CD4-positive, alpha-beta T cell treated with Interleukin-15 for 4 hours (primary cell): ENCODE measurements at places on chromosomes 3 and 15.

DNA sequence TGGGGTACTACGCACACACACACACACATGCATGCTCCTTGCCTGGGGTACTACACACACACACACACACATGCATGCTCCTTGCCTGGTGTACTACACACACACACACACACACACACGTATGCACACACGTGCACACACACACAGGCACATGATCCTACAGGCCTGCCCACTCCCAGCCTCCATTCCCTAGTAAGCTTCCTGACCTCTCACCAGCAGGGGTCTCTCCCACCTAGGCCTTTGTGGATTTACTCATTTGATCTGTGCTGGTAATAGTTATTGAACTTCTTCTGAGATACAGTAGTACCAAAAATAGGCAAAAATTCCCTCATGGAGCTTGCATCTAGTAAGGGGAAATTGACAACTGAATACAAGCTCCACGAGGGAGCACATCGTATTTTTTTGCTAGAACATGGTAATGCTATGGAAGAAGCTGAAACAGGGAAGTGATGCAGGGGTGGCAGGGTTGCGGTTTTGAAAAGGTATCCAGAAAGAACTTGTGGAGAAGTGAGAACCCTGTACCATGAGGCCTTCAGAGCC lies 19.1 kb downstream of the TTC21A start:
- DNase-seq, result peak; percentile 45

DNA sequence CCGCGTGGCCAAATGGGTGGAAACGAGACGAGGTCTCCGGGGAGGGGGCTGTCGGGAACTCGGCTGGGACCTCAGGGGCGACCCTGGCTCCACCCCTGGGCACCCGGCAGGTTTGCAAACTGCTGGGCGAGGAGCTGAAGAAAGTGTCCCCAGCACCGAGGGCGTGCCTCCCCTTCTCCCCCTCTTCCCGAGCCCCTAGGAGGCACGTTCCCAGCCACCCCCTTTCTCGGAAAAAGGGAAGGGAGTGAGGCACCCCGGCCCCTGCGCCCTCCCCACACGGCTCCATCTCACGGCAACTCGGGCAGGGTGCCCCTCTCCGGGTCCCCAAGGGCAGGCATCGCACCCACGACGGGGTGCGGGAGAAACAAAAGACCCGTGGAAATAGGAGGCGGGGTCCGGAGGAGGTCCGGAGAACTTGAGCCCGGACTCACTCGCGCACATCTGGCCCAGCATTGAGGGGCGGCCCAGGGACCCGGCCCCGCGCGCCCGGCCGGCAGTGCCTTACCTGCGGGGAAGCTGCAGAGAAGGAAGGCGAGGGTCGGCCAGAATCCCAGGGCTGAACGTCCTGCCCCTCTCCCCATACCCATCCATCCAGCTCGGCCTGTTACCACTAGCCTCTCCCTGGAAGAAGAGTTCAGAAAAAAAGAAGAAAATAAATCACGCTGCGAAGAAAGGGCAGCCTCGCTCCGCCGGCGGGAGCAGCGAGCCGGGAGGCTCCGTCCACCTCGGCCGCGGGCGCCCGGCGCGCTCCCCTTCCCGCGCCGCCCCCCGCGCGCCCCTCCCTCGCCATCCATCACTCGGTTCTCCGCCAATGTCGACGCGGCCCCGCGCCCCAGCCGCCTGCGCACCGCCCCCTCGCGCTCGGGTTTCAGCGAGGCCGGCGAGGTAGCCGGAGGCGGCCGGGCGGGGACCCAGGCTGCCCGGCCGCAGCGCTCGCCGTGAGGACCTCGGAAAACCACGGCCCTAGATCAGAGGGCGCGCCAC lies 16.3 kb downstream of the RGMA start:
- DNase-seq, result no peak

GRCh38 chr3:117871934-117872333 lies 1162.4 kb downstream of the TUSC7 start:
- DNase-seq, result no peak

DNA sequence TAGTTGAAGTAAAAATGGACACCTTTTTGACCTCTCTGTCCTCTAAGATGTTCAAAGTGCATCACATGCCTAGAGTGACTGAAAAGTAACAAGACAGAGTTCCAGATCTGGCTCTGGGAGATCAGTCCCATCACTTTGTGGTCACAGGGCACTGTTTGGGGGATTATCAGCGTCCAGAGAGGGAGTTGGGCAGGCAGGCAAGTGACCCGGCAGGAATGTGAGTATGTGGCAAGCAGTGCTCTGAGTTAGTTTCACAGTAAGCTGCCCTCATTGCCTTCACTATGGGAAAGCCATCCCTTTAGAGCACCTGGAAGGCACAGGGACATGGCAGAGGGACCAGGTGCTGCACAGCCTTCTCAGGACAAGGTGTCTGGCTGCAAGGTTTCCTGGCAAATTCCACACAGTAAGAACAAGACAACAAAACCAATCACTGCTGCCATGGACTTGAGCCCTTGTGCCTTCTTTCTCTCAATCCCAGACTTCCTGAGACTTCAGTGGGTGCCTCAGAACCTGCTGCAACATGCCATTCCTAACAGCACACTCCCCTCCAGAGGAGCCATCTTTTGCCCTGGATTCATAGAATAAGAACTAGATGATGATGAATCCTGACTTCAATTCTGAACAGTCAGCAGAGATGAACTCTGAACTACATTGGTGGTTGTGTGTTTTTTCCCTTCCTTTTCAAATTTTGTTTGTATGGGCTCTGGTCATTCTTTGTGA lies 55.2 kb downstream of the TIPARP start:
- DNase-seq, result no peak

- DNase-seq, result no peak
Observed at GRCh38 chr3:44981220-44981619, 5.2 kb downstream of the EXOSC7 start.

- no peak for DNase-seq
Observed at GRCh38 chr15:66905954-66906353, 159.4 kb upstream of the SMAD3 start.

DNA sequence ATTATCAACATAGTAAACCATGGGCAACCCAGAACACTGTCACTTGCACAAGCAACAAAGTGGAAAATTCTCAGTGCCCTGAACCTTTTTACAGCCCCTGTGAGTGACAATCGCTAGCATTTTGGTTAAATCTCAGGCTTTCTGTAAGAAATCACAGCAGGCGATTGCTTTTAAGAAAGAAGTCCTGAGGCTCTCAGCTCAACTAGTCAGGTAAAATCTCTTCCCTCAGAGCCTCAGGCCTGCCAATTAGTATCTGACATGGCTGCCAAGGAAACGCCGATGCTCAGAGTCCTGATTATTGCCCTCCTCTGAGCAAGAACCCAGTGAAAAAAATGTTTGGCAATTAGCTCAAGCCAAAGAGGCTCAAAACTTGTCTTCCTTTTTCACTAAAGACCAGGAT lies 530.8 kb downstream of the DIPK2A start:
- no peak for DNase-seq

DNA sequence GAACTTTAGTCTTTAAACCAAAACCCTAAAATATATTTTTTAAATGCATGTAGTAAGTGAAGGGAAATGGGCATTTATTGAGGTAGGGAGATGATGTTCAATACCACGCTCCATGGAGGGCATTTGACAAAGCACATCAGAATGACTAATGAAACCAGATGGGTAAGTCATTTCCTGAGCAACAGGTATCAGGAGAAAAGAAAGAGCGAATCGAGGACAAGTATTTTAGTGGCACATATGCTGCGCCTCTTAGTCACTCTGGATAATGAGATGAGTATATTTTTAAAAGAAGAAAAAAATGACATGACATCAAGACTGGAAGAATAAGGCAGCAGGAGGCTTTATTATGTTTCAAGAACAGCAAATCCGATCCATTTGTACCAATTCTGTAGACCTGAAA lies 129.0 kb upstream of the ARHGEF3 start:
- DNase-seq, result peak; percentile 67

- no peak for DNase-seq
Observed at GRCh38 chr3:140762746-140763145, 84.9 kb downstream of the TRIM42 start.

- no peak for DNase-seq
Observed at GRCh38 chr3:61192222-61192621, 59.0 kb downstream of the FHIT start.

GRCh38 chr15:84081391-84082168 lies 154.0 kb upstream of the GOLGA6L4 start:
- no peak for DNase-seq

DNA sequence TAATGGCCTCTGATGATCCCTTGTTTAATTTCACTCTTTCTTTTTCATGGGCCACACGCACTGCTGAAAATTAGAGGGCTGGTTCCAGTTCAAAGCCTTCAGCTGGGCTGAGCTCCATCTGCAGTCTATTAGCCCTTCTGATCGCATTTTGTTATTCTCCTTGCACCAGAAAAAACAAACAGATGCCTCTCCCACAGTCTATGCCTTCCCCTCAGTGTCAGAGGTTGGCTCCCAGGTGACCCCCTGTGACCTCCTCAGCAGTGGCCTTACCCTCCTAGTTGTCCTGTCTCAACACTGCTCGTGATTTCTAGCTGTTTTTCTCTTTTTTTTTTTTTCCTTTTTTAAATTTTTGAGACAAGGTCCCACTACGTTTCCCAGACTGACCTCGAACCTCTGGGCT lies 77.1 kb upstream of the PRTG start:
- DNase-seq, result no peak

- DNase-seq, result no peak
Observed at GRCh38 chr15:45249125-45249780, 2.8 kb upstream of the SLC28A2 start.

GRCh38 chr15:78957416-78958093 lies 12.7 kb upstream of the CTSH start:
- DNase-seq, result no peak

- DNase-seq, result no peak
Observed at GRCh38 chr15:44340410-44340809, 51.9 kb downstream of the GOLM2 start.

- no peak for DNase-seq
Observed at GRCh38 chr3:17459470-17459993, 282.9 kb downstream of the TBC1D5 start.

DNA sequence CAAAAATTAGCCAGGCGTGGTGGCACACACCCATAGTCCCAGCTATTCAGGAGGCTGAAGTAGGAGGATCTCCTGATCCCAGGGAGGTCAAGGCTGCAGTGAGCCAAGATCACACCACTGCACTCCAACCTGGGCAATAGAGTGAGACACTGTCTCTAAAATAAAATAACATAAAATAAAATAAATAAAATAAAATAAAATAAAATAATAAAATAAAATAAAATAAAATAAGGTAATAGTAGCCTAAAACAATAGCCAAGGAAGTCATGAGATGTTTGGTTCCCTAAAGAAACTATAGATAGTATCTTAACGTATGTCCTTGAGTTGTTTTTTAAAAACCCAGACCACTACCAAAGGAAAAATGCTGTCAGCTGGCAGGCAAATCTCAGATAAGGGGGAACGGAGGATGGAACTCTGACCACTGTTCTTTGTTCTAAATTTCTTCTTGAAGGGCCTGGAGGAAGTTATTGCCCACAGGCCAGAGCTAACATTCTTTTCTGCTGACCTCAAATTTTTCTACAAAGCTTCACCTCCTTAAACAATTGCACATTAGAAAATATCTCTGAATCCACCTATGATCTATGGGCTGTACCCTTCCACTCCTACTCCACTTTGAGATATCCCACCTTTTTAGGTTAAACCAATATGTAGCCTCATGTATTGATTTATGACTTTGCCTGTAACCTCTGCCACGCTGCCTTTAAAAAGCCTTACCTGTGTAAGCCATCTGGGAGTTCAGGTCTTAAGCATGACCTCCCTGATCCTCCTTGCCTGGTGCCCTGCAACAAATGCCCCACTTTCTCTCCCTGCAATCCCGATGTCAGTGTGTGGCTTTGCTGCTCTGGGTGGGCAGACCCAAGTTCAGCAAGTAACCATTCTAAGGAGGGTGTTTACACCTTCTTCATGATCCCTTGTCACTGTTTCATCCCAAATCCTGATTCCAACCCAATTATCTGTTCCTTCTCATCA lies 126.2 kb upstream of the BHLHE40 start:
- DNase-seq, result no peak

DNA sequence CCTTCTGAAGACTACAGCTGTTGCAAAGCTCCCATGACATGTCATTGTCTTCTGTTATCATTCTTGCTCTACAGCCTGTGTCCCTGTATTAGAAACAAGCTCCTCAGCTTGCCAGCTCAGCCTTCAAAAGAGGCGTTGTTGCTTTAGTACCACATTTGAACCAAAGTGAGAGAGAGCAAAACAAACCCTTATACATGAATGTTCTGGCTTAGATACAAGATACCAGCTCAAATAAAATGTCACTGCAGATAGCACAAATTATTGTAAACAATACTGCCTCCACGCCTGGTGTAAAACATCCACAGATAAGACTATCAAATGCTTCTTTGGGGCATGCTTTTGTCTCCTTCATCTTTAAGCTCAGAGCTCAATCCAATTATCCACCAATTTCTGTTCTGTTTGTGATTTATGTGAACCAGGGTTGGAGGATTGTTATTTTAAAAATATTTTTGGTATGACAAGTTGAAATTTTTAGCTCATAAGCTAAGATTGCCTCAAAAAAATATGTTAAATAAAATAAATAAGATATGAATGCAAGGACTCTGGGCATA lies 403.6 kb upstream of the CDIN1 start:
- DNase-seq, result no peak

- no peak for DNase-seq
Observed at GRCh38 chr3:71111784-71112440, 471.6 kb downstream of the FOXP1 start.

GRCh38 chr3:122892118-122892960 lies 97.5 kb downstream of the SLC49A4 start:
- no peak for DNase-seq

- DNase-seq, result no peak
Observed at GRCh38 chr3:24520976-24521419, 26.3 kb upstream of the THRB start.

DNA sequence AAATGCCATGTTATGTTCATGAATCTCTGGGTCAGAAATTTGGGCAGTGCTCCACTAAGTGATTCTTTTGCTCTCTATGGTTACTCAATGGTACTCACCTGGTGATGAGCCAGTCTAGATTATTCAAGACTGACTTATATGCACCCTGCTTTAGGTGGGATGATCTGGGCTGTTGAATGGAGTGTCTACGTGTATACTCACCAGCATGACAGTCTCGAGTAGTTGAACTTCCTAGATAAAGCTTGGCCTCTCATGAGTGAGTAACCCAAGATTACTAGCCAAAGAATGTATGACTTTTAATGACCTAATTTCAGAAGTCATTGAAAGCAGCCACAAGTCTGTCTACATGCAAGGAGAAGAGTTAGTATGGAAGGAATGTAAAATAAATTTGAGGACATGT lies 77.5 kb upstream of the CADM2 start:
- DNase-seq, result no peak

DNA sequence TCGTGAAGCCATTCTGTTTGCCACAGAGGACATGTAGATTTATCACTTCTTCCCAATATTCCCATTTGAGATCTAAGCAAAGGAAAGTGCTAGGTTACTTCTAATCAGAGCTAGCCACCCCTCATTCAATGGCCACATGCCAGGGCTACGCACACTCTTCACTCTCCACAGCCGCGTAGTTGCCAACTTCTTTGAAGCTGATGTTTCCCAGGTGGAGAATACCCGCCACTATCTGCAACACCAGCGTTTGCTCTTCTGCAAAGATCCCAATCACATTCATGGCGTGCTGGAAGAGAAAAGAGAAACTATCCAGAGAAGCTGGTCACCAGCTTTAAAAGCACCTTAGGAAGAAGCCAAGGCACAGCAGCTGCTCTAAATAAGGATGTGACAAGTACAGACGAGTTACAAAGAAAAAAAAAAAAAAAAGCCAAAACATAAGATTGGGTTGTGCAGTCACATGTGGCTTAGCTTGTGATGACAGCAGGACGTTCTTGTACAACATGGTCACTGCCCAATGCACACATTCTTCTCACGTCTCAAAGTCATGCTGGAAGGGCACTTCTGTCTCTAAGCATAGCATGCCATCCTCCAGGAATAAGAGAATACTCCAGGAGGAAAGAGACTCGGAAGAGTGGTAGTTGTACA lies 16.4 kb downstream of the LDHAL6B start:
- no peak for DNase-seq
